Brain pericyte (primary cell): ENCODE measurements at places on chromosomes 1 and 21.

- no peak for DNase-seq
Observed at GRCh38 chr21:26833460-26833939, 11.7 kb downstream of the ADAMTS1 start.

DNA sequence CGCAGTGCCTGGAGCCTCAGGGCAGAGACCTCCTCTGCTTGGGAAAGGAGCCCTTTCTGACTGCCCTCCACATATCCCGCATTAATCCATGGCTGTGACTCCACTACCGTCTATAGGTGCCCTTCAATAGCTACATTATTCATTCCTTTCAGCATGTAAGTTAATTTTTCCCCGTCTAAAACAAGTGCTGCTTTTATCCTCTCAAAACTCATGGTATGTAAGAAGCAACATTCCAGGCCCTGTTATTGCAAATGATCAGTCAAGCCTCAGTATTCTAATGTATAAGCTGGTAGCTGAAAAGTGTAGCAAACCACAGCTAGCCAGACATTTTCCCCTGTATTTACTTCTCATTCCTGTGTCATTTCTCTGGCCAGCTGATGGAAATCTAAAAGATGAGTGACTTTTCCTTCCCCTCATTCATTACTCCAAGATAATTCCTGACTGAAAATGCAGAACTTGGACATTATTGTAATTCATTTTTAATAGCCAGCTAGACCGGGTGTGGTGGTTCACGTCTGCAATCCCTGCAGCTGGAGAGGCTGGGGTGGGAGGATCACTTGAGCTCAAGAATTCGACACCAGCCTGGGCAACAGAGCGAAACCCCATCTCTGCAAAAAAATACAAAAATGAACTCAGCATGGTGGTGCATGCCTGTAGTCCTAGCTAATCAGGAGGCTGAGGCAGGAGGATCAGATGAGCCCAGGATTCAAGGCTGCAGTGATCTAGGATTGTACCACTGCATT, 88.5 kb upstream of the SOD1 start:
- DNase-seq = no peak

DNA sequence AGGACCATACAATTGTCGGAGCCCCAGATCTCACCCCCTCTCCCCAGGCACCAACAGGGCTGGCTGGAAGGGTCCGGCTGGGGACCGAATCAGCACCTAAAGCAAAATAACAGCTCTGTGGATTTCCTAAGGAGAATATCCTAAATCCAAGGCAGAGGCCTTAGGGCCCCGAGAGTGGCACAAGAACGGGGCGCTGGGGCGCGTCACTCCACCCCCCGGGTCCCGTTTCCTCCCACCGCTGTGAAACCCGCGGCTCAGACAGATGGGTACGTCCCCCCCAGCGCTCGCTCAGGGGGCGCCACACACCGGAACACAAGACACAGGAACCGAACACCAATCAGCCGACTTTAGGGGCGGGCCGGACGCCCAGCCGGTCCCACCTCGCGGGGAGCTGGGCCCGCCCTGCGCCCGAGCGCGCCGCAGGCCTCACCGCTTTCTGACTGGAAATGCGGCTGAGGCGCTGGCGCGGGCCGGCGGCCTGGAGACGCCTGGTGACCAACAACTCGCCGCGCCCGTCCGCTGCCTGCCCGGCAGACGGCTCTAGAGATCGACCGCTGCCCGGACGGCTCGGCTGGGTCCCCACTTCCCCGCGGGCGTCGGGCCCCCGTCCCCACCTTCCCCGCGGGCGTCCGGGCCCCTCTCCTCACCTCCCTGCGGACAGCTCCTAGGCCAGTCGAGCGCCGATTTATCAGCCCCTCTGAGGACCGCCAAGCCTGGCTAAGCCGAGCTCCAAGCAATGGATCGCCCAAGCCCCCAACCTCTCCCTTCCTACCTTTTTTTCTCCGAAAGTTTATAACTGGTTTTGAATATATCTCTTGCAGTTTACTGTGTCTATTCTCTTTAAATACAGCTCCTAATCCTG, at the start of gene HFM1:
HFM1 (minus strand) TSS at position 687 of the 862 bp plus-strand sequence. CDS start 3,755 bp downstream, outside the sequence.
- peak; percentile 30 for DNase-seq

GRCh38 chr1:244665771-244666217, 12.9 kb downstream of the DESI2 start:
- no peak for DNase-seq
